ENCODE measurements at places on chromosomes 1 and 21.
A peak's percentile ranks its signal among the peaks of the same experiment; 100 is the strongest.

- no peak for DNase-seq
Observed at GRCh38 chr1:105838071-105838470, 1218.4 kb upstream of the PRMT6 start.

DNA sequence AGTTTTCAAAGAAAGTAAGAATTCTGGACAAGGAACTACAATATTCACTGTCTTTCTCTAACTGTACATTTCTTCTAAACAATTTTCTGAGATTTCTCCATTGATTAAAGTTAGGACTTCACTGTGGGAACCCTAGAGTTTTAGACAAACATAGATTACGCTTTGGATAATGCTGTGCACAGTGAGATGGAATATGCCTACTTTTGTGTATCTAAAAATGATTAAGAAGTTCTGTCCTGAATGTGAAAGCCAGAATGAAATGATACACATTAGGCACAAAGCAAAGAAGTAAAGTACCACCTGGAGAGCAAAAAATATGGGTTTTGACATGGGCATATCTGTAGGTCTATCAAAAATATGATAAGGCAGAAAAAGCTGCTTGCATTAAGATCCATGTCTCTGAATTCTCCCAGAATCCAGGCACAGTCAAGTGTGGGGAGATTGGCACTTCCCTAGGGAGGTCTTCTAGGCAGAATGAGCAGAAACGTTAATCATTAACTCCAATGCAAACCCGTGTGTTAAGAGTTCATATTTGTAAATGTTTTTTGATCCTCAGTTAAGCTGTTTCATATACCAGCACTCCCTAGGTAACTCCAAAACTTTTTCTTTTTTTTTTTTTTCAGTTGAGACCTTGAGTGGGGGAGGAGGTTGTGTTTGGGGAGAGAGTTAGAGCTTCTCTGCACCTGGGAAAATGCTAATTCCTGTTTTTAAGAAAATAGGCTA, 467.1 kb downstream of the LMO4 start:
- DNase-seq: no peak

DNA sequence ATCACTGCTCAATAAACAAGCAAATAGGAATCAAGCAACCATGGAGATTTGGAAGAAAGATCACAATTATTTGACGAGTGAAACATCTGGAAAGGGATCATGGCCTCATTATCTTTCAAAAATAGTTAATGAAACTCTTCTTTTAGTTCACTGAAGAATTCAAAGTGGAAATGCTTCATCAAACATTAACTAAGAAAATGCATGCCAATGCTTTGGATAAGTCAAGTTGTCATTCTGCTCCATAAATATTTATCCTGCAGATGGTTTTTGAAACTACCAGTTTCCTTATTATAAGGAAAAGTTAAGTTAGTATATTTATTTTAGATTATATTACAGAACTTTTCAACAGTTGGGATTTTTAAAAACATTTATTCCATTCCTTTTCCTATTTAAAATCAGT, 206.5 kb upstream of the ADGRL2 start:
- no peak for DNase-seq

GRCh38 chr1:190708418-190709057, 230.9 kb upstream of the BRINP3 start:
- no peak for DNase-seq

DNA sequence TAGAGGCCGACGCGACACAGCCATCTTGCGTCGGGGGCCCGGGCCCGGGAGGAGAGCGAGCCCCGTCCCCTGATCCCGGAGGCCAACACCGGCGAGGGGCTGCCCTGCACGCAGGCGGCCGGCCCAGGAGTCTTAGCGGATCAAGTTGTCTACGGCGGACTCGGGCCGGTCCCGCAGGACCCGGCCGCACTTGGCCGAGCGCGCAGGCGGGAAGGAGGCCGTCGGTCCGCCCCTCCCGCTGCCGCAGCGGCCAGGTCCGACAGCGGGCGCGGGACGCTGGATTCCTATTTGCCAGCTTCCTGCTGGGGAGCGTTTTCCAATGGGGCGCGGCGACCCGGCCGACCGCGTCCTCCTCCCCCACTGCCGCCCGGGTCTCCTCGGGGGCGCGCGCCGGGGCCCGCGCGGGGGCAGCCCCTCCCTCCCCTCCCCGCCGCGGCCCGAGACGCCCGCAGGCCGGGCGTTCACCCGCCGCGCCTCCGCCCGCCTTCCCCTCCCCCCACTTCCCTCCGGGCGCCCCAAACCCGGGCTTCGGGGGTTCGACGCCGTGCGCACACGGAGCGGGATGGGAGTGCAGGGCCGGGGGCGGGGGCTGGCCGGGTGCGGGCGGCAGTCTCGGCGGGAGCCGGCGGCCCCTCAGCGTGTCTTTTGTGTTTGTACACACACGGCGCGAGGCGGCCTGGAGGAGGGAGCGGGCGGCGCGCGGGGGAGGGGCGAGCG, 517 bp upstream of the H3-3A start:
- DNase-seq: peak; percentile 86

DNA sequence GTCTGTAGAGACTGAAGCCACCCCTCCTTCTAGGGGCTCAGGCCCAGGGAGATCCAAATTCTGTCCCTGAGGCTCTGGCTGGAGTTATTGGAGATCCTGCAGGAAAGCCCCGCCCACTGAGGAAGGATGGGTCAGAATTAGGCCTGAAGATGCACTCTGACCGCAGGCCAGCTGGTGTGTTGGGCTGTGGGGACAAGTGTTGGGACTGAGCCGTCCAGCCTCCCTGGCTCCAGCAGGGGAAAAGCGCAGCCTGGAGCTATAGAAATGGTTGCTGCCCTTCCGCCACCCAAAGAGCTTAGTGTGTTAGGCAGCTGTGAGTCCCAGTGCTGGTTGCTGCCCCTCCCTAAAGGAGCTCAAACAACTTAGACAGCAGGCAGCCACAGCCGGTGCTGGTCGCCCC, 33.0 kb upstream of the PRRX1 start:
- DNase-seq: no peak

DNA sequence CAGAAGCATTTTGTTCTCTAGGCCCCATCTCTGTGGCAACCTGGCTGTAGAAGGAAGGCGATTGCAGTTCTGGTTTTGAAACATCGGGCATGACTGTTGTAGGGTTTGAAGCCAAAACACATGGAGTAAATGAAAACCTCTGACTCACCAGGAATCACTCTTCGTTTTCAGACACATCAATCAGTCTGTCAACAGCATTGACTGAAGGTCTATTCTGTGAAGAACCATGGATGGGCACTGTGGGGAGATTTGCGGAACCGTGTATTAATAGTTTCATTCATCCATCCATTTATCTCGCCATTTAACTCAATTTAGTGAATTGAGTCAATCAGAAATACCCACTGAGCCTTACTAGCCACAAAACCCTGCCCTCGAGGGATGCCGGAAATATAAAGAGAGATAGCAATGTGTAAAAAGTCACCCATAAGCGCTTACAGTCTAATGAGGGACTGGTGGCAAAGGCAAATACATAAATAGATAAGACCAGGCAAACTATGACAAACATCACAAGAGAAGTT, 364.6 kb upstream of the PROX1 start:
- no peak for DNase-seq

GRCh38 chr1:153568367-153569099, 2.9 kb upstream of the S100A2 start:
- DNase-seq: peak; percentile 93

Data from left colon (tissue), 2 donors.